Effector memory CD8-positive, alpha-beta T cell (primary cell): ENCODE measurements at places on chromosomes 6 and 20.

DNA sequence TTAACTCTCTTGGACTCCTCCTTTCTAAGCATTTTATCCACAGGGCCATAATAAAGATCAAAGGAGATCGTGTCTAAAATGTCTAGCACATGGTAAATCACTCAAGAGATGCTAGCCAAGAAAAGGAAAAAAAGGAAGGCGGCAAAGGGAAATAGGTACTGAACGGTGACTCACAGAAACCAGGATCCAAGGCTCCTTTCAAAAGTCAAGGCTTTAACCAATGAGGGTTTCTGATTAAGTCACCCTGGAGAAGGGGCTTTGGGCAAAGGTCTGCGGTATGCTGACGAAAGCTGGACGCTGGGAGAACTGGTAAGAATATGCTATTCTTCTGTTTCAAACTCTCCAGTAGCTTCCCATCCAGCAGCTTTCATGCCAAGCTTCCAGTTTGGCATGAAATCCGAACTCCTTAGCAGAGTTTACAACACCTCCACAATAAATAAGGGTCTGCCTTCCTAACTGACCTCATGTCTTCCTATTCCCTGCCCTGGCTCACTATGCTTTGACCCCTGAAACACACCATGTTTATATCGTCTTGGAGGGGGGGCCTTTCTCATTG lies 1.0 kb downstream of the TOMM34 start:
- DNase-seq, result no peak

DNA sequence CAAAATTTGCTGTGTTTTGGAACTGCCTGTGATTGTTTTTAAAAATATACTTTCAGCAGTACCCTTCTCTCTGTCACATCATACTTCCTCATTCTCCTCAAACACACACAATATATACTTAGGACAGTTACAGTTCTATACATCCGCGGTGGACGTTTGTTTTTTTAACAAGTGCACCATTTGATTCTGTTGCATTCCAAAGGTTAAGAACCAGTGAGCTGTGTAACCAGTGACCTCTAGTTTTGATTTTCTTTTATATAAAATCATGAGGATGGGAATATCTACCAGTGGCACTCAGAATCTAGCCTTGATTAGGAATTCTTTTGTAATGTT lies 152.8 kb downstream of the CARMIL1 start:
- DNase-seq, result no peak

DNA sequence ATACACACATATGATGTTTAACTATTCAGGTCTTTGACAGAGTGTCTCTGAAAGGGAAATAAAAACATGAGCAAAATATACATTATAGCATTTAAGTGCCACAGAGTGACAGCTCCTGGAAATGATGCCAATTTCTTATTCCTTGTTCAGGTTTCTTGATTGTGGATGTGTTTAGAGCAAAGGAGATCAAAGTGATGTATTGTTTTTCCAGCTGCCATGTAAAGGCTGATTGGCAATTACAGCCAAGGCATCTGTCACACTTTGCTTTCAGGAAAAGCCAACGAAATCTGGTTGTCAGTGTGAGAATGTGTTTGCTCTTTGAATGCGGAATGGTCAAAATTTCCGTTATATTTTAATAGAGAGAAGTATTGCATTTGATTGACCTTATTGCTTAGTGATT lies 347.8 kb upstream of the FLRT3 start:
- no peak for DNase-seq

DNA sequence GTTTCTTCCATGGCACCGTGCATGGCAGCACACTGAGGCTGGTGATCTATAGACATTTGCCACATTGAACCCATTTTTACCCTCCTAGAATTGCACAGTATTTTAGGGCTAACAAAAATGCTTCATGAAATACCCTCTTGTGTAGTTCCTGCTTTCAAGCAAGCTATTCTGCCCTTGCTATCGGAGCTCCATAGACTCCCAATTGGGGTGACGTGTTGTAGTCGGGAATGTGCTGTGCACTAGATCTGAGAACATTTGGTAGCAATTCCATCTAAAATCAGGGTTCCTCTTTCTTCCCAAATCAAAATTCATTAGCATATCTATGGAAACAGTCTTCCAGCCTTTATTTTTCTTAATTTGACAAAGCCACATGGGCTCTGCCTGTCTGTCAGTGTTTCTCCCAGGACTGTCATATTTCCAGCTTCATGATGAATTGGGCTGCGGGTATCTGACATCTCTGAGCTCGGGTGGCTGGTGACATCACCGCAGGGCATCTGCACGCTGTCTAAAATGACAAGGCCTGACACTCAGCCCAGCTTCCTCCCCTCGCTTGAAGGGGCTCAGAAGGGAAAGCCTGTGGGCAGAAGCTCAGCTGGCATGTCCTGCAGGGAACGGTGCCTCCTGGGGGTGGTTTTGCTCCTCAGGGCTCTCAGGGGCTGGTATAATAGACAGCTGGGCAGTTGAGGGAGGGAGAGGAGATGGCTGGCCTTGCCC lies 406.4 kb downstream of the QKI start:
- no peak for DNase-seq

DNA sequence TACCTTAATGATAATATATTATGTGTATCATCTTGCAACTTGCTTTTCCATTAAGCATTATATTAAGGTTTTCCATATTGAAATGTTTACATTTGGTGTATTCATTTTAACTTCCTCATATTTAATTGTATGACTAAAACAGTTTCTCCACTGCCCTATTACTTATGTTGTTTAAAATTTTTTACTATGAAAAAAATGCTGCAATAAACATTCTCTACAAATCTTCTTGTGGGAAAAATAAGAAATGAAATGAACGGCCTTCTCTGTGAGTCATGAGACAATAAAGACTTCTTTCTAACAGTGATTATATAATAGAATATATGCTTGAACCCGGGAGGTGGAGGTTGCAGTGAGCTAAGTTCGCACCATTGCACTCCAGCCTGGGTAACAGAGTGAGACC lies 25.5 kb downstream of the FASTKD5 start:
- DNase-seq, result no peak

GRCh38 chr6:162934844-162935243 lies 207.1 kb downstream of the PACRG start:
- no peak for DNase-seq

DNA sequence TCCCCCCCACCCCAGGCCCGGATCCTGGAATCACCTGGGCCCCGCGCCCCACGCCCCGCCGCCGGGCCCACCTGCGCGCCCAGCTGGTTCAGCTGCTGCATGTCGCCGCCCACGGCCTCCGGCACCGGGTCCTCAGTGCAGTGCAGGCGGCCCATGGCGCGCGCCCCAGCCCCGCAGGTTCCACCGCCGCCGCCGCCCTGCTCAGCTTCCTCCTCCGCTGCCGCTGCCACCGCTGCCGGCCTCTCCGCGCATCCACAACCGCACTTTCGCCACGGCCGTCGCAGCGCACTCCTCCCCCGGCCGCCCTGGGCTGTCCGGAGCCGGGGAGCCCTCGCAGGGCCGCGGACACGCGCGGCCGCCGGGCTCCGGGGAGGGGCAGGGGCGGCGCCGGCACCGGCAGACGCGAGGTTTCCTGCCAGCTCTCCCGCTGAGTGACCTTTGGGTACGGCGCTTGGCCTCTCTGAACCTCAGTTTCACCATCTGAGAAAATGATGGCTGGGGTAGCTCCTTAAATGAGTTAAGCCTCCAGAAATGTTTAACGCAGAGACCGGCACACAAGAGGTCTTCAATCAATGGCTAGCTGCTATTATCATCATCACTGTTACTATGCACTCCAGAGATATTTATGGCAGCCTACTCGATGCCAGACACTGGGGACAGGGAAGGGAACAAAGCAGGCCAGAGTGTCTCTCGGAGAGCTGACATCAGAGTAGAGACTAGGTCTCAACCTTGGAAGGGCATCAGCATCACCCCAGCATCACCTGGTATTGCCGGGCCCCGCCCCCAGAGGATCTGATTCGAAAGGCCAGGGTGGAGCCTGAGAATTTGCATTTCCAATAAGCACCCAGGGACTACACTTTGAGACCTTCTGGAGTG lies at the start of gene COMMD7:
Gene COMMD7 (minus strand): TSS at position 231 of the 876 bp plus-strand sequence. CDS start 76 bp downstream, at position 155.
- DNase-seq, result peak; percentile 50

DNA sequence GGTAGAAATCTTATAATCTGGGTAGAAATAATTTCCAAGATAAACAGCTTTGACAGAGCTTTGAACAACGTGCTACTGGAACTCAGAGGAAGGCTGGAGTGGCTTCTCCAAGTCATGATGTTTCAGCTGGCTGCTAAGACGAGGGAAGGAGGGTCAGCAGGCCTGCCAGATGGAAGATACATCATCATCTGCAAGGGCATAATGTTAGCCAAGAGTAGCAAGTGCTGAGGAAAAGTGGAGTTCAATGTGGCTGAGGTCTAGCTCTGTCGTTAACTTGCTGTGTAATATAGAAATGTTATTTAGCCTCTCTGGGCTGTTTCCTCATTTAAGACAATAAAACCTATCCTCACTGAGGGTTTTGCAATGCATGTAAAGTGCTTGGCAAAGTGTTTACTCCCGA lies 35.1 kb downstream of the RGS17 start:
- no peak for DNase-seq

DNA sequence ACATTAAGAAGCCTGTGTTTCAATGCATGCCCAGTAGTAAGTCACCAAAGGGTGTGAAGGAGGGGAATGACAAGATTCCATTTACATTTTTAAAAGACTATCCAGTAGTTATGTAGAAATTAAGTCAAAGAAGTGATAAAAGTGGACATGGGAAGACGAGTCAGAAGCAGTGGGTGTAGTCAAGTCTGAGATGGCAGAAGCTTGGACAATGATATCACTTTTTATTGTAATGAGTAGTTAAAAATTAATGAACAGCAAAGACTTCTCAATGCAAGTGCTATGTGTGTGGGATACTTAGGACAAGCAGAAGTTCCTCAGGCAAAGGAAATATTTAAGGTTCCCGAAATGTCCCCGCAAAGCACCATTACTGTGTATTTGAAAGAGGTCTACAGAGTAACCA lies 156.0 kb downstream of the DST start:
- DNase-seq, result no peak

DNA sequence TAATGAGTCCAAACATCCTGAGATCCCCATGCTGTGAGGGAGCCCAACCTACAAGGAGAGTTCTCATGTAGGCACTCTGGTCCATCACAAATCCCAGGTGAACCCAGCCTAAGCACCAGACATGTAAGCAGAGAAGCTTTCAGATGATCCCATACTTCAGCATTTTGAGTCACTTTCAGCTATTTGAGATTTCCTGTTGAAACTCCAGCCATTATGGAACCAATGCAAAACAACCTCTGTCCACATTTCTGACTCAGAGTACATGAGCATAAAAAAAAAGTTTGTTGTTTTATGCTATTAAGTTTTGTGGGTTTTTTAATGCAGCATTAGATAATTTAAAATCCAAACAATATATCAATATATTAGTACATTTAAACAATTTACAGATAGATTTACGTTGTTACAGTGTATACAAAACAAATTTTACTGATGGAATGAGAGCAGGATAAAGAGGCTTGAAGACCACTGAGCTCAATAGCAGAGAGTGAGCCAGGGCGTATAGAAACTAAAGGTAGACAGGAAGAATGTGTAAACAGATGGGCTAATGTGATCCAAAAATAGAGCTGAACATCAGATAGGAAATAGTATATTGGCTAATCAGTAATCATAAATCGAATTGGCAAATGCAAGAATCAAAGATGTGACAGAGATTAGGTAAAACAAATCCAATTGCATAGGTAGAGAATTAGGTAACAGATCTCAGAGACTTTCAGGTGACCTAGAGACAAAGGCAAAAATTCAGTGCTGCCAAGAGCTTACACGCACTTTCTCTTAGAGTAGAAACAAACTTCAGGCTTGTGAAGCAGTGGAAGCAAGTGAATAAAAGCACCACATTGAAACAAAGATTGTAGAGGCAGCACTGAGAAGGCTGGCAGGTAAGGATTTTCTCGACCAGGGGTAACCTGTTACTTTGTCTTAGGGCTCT lies 36.2 kb upstream of the PLCB1 start:
- no peak for DNase-seq

- DNase-seq, result no peak
Observed at GRCh38 chr20:24981790-24982189, 10.8 kb downstream of the APMAP start.

DNA sequence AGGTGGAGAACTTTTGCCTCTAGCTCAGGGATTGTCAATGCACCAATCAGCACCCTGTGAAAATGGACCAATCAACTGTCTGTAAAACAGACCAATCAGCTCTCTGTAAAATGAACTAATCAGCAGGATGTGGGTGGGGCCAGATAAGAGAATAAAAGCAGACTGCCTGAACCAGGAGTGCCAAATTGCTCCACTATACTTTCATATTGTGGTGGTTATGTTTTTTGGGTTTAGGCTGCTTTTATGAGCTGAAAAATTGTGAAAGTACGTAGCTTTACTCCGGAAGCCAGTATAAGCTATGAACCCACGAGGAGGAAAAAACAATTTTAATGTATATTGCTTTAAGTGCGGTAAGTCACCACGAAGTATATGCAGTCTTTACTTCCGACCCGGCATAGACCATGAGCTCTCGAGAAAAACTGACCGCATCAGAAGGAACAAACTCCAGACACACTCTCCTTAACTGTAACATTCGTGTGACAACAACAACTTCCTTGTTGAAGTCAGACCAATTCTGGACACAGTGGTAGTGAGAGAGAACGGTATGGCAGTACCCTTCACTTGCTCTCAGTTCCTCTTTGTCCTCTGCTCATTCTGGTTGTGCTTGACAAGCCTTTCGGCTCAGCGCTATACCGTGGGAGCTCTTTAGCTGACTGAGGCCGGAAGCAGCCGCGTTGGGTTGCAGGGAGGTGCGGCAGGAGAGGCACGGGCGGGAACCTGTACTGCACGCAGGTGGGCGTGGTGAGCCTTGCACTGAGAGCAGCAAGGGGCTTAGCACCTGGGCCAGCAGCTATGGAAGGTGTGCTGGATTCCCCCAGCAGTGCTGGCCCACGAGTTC lies 81.9 kb upstream of the E2F3 start:
- DNase-seq, result peak; percentile 78

GRCh38 chr20:41314386-41314785 lies 3.1 kb downstream of the ZHX3 start:
- no peak for DNase-seq

- DNase-seq, result no peak
Observed at GRCh38 chr6:157269261-157269794, 54.0 kb downstream of the TMEM242 start.

- no peak for DNase-seq
Observed at GRCh38 chr6:42230345-42231321, 13.0 kb upstream of the MRPS10 start.

- DNase-seq, result no peak
Observed at GRCh38 chr6:151441390-151442166, 10.3 kb downstream of the RMND1 start.

DNA sequence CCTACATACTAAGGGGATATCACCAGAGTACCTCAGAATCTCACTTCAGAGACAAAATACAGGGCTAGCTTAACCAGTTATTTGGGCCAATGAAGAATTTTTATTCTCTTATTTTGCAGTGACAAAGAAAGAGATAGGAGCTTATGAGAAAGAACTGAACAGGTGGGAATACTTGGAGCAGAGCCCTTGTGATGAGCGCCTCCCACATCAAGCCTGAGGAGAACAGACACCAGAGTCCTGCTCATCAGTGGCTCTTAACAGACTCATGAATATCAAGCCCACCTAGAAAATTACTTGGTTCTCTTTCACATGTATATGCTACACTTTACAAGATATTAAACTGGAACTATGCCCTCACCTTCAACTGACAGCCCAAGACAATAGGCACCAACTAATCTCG lies 99.0 kb downstream of the FAXC start:
- no peak for DNase-seq

GRCh38 chr6:84651583-84651982 lies 112.8 kb downstream of the TBX18 start:
- no peak for DNase-seq
